ENCODE measurements at places on chromosomes 4 and X. TPM values are rescaled to one million over a fixed set of nuclear protein-coding genes. Genes with fewer than 3 reads are reported as not detected.

The RBM41 gene
- 16.6 TPM for total RNA-seq

The GABRG1 gene
- total RNA-seq, result not detected

The OTUD6A gene
- not detected for total RNA-seq

The GAGE12J gene
- not detected for total RNA-seq

The GCNA gene
- total RNA-seq, result 0.97 TPM

The SLC16A2 gene
- 12.6 TPM for total RNA-seq

The CLDN22 gene
- not detected for total RNA-seq

The CT55 gene
- not detected for total RNA-seq

The SLITRK4 gene
- 7.7 TPM for total RNA-seq

The UPF3B gene
- total RNA-seq, result 12.4 TPM

- no peak for DNase-seq
Measured at GRCh38 chr4:187128222-187128621, 404.6 kb upstream of the FAT1 start.

DNA sequence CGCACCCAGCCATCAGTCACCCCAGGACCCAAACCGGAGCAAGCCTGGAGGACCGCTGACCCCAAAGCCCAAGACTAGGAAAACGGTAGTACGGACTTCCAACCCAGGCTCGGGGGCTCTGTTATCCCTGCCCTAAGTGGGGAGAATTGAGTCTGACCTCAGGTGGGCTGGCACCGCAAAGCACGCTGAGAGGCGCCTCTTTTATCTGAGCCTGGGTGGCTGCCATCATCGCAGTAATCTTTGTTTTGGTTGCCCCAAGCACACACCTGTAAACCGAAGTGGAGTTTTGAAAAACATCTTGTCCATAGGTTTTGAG is 894 bp upstream of the SH3RF1 start:
- DNase-seq, result no peak

DNA sequence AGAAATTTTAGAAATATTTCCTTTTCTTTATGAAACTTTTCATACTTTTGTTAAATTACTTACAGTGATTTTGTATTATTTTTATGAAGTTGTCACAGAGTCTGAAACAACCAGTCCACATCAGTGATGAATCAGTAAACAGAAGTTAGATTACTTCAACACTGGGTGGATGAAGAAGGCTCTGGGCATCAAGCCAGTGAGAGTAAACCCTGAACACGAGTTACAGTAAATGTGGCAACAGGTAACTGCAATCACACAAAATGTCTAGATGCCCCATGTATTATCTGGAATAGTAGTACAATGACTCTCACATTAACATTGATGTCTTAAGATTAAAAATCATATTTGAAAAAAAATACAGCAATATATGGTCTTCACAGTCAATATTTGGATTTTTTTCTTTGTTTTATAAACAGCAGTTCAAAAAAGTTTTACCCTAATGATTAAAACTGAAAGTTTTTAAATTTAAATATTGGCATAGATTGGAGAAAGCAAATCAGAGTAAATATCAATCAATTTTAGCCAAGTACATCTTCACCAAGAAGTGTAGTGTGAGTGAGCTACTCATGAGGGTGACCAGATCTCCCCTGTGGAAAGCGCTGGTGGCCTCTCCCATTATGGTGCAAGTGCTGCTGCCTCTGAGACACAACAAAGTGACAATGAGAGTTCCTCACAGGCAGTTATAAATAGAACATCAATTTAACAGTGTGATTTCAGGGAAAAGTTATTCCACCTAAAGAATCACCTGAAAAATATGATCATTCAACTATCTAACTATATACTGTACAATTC is 63.2 kb upstream of the UGT2B7 start:
- DNase-seq, result no peak

GRCh38 chr4:8370835-8371595 is 69.5 kb downstream of the ACOX3 start:
- DNase-seq, result no peak

DNA sequence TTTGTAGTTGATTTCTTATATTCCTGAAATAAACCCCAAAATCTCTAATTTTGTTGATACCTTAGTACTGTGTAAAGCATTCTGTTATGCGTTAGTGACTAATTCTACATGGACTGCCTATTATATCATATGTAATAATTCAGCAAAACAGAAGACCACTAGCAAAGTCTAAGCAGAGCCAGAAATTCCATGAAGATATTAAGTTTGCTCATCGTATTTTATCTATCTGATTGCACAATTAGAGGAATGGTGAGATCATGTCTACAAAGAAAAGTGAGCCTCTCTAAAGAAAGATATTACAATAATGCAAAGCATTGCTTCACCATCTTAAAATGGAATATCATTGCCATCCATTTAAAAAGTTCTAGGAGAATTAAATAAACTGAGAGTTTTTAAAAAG is 374.6 kb upstream of the SLC7A11 start:
- DNase-seq, result no peak

- no peak for DNase-seq
Measured at GRCh38 chr4:4923201-4923600, 63.7 kb downstream of the MSX1 start.

GRCh38 chr4:159685340-159686092 is 582.6 kb downstream of the RAPGEF2 start:
- peak; percentile 16 for DNase-seq

DNA sequence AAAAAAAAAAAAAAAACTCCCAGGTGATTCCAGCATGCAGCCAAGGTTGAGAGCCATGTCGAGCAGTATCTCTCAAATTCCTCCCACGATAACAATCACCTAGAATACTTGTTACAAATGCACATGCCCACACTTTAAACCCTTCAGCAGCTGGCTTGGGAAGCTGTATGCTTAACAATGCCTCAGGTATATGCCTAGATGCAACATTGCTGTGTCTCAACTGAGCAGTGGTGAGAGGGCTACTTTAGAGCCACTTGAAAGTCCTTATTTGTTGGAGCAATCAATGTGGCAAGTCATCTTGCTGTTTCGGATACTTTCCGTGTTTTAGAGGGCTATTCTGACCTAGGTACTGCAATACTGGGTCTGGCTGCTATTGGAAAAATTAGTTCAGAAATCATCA is 487.4 kb downstream of the INPP4B start:
- DNase-seq, result no peak

GRCh38 chr4:140297221-140297570 is 76.2 kb upstream of the SCOC start:
- peak; percentile 27 for DNase-seq

DNA sequence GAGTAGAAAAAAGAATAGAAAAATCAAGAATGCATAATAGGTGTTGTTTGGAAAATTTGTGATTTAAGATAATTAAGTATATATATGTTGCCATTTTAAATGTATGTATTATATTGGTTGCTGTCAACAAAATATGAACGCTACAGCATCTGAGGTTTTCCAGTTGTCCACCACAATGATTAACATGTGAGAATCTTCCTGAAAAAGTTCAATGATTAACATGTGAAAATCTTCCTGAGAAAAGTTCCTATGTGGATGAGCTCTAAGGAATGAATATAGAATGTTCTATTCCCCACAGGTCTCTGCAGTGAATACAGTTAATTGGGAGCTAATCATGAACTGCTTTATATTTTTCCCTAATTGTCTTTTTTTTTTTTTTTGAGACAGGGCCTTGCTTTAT is 214.7 kb downstream of the CBR4 start:
- no peak for DNase-seq

GRCh38 chr4:140628016-140628415 is 59.3 kb upstream of the UCP1 start:
- DNase-seq, result no peak

- peak; percentile 39 for DNase-seq
Measured at GRCh38 chrX:137052643-137053235, 18.9 kb upstream of the GPR101 start.

- no peak for DNase-seq
Measured at GRCh38 chr4:163590619-163591264, 96.3 kb downstream of the TMA16 start.

DNA sequence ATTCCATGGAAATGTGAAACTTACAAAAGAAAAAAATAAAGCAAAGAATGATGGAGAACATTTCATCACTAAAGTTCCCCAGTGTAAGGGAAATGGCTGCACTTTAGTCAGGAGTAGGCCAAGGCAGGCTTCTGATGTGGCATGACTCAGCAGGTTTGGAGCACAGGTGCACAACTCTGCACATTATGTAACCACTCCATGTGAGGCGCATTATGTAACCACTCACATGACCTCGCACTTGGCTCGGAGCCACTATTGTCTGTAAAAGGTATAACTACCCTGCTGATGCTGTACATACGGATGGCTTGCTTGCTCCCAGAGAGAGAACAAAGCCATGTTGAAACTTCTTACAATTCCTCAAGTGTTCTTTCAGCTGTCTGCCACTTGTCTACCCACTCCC is 727.6 kb downstream of the TRAM1L1 start:
- DNase-seq, result no peak

GRCh38 chr4:184263910-184264732 is 46.4 kb upstream of the ENPP6 start:
- DNase-seq, result peak; percentile 97

- no peak for DNase-seq
Measured at GRCh38 chr4:170214101-170214500, 124.3 kb upstream of the AADAT start.

GRCh38 chr4:142535009-142535408 is 311.1 kb downstream of the INPP4B start:
- no peak for DNase-seq

DNA sequence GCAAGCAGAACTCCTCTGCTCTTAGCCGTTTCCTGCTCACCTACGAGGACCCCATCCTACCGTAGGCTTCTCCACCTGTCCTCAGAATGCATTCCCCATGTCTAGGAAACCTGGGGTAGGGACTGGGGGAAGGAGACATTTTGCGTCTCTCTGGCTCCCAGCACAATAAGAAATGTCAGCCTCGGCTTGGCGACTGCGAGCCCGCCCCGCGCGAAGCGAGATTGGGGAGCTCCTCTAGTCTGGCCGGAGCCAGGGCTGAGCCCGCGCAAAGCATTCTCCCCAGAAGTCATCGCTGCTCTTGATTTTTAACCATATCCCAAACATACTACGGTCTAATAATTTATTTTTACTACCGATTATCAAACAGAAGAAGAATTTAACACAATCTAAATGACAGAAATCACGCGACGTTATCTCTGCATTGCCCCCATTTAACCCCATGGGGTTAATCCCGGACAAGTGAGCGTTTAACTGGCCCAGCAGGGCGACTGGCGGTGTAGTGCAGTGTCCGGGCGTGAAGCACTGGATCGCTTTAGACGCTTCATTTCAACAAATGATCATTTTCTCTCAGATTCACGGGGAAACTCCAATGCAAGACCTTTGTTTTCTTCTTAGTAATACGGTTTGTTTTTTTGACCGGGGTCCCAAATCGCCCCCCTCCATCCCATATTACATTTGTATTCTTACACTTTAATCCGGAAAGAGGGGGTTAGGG is 8.0 kb upstream of the PITX2 start:
- peak; percentile 75 for DNase-seq

DNA sequence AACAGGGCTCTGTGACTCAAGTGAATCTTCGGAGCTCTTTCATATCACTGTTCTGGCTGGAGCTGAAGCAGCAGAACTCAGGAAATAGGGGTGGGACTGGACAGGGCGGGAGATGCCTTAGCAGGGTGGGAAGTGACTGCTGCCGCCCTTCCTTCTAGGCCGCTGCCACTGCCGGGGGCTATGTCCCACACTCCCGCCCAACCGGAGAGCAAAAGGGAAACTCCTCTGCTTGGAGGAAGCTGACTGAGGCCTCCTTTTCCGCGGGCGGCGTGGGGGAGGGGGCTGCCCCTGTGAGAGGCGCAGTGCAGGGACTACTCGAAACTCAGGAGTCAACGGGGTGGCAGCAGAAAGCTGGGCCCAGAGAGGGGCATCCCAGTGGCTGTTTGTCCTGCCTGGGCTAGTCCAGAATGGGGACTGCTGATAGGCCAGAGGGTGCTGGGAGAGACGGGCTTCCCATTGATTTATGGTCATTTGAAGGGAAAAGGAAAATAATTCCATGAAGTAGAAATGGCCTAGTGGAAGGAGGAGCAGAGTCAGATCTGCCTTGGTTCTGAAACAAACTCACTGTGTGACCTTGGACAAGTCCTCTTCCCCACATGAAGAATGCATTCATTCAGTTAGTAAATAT is 36.9 kb downstream of the STARD8 start:
- no peak for DNase-seq

DNA sequence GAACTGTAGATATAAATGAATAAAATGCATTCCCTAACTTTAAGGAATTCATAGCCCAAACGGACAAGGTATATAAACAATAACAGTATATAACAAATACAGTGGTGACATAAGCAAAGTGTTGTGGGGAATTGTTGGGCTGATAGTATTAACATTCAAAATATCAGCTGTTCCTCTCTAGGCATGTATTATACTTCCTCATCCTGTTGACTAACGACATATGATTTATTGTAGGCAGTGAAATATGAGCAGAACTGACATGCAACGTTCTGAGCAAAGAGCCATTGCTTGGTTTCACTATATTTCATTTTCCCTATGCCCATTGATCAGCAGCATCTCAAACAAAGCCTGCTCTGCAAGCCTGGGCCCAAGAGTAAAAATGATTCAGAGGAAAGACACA is 143.9 kb downstream of the PTCHD1 start:
- no peak for DNase-seq

DNA sequence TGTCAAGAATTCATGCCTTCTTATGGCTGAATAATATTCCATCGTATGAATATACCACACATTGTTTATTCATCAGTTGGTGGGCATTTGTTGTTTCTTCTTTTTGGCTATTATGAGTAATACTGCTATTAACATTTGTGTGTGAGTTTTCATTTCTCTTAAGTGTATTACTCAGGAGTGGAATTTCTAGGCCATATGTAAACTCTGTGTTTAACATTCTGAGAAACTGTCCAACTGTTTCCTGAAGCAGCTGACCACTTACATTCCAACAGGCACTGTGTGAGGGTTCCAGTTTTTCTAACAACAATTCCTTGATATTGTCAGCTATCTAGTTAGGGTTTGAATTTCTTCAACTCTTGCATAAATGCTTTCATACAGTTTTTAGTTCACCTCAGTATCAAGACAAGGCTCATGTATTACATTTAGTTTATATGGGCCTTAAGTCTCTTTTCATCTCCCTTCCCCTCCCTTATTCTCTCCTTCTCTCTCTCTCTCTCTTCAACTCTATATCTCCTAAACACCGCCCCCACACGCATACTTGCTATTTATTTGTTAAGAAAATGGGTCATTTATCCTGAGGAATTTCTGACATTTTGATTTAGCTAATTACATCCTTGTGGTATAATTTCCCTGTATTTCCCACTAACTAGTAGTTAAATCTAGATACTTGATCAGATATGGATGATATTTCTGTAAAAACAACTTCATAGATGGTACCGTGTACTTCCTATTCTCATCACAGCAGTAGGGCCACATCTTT is 77.4 kb downstream of the WDR19 start:
- no peak for DNase-seq

- DNase-seq, result no peak
Measured at GRCh38 chr4:94470132-94470531, 18.4 kb downstream of the PDLIM5 start.
